ENCODE measurements at places on chromosomes 2 and 18.

- DNase-seq = no peak
Observed at GRCh38 chr2:70443726-70444125, 109.9 kb downstream of the TGFA start.

DNA sequence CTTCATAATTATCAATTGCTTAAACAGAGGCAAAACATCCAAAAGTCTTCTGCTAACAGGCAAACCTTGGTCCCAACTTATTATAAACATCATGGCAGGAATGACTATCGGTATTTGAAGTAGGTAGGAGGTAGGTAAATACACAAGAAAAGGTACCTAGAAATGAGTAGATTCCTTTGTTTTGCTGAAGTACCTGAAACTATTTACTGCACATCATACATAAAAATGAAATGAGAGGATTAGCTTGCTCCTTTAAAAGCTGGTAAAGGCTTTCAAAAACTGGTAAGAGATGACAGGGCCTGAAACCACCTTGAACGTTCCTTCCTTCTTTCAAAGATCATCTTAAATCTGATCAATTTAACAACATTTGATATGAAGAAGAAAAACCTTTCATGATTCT lies 55.2 kb upstream of the MAPRE2 start:
- DNase-seq = no peak

DNA sequence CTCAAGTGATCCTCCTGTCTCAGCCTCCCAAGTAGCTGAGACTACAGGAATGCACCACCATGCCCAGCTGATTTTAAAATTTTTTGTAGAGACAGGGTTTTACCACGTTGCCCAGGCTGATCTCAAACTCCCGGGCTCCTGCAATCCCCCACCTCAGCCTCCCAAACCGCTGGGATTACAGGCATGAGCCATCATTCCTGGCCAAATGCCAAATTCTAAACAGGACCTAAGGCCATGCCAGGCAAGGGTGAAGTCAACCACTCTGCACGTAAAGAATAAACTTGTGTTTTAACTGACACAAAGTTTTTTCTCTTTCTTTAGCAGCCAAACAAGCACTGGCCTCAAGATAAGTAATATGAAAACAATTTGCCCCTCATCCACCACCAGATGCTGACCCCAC lies 37.4 kb upstream of the SATB2 start:
- no peak for DNase-seq

DNA sequence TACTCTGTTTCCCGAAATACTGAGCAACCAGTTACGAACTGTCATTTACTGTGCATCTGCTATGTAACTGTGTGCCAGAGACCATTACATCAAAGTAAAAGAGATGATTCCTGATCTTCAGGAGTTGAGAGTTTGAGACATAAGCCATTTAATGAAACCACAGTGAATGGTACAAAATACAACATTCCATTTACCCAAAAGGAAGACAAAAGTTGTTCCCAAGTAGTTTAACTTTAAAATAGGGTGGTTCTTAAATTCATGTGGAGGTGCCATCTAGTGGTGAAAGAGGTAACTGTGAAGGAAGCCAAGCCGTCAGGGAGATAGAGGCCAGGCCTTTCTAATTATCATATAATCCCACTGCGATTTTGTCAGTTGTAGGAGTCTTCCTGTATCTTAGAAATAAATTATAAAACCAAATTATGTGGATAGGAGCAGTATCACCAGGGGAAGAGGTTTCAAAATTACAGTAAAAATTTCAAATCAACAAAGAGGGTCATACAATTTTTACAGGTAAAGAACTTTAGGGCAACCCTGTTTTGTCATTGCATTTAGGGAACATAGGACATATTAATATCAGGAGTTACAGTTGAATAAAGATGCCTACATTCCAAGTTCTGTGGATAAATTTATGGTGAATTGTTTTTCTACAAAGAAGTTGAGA lies 67.7 kb downstream of the EPAS1 start:
- DNase-seq = no peak

- DNase-seq = no peak
Observed at GRCh38 chr2:229375251-229375650, 104.2 kb upstream of the PID1 start.

- no peak for DNase-seq
Observed at GRCh38 chr2:54676656-54677055, 46.8 kb upstream of the EML6 start.

- no peak for DNase-seq
Observed at GRCh38 chr2:137952586-137953129, 11.6 kb upstream of the HNMT start.

DNA sequence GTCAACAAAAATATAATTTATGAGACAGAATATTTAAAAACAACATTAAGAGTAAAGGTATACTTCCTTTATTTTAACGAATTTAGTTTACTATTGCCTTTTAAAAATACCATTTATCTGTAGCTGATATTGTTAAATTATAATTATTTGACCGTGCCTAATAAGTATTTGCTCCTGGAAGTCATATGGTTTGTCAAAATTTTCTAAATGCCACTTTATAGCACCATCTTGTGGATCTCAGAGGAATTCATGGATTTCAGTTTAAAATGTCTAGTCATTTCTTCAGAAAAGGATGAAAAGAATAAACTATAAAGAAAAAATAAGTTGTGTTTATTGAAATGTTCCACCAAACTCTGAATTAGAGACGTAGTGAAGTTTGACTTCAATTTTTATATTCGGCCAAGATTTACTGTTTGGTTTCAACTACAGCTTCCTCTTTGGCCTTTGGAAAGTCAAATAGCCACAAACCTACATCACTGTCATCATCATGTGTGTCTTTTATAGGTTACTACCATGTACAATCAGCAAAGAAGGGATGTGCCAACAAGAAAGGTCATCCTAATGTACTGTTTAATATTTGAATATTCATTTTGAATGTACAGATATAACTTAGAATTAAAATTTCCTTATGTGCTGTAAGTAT lies 10.3 kb upstream of the FTCDNL1 start:
- DNase-seq = no peak

- no peak for DNase-seq
Observed at GRCh38 chr2:212595036-212595654, 56.5 kb upstream of the ERBB4 start.

DNA sequence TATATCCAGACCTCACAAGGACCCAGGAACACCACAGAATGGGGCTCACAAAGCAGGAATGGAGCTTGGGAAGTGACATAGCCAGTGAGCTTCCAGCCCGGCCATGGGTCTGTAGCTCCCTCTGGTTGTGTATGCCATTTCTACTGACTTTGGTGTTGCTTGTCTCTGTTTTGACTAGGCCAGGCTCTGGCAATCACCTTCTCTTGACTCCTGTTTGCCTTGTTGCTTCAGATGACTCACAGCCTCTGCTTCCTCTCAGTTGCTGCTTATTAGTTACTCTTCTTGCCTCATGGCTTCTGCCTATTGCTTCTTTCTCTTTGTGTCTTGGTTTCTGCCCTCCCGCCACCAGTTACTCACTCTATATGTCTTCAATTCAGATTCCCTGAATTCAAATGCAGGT lies 15.8 kb upstream of the IER3IP1 start:
- DNase-seq = no peak

- DNase-seq = no peak
Observed at GRCh38 chr2:104616856-104617255, 237.1 kb upstream of the POU3F3 start.

- no peak for DNase-seq
Observed at GRCh38 chr2:130899306-130899705, 62.6 kb downstream of the ARHGEF4 start.

DNA sequence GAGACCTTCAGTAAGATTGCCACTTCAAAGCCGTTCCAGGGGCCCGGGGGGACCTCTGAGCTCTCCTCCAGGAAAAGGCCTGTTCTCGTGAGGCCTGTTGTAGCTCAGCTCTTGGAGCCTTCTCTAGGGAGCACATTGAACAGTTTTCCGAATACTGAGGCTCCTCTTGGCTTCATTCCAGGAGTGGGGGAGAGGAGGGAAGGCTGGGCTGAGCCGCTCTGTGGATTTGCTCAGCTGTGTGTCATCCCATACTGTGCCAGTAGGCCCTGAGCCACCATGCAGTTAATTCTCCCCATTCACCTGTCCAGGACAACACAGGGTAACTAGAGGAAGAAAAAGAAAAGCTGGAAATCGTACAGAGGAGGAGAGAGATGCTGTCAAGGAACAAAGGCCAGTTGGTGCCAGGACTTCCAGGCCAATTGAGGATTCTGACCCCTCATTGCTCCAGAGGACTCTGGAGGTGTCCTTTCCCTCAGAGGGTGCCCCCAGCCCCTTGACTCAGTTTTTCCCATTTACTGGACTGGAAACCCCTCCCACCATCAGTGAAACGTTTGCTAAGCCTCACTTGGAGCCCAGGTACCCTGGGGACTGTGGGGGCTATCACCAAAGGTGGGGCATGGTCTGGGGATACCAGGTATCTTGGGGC lies 41.4 kb downstream of the HS1BP3 start:
- peak; percentile 33 for DNase-seq

DNA sequence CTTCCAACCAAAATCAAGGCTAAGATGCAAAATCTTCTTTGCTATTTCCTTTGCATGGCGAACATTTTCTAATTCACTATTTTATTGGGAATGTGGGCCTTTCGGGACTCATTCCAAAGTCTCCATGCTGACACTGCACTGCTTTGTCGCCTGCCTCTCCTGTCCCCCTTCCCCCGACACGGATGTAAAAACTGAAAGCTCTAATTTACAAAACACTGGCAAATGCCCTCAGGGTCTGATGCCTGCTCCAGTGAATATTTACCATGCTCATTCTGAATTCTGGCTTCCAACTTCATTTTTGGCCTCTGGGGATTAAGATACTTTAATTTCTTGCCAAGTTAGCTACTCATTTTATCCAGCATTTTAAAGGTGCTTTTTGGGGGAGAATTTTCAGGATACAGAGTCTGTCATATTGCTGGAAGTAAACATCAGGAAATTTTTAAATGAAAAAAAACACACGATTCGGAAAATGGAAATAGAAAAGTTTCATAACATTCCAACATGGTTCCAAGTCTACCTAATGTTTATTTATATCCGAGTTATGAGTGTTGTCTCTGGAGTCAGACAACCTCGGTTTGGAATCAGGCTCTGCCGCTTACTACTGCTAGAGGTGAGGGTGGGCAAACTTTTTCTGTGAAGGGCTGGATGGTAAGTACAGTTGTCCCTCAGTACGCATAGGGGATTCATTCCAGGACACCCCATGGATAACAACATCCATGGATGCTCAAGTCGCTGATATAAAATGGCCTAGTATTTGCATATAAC lies 14.6 kb upstream of the LTBP1 start:
- DNase-seq = no peak

DNA sequence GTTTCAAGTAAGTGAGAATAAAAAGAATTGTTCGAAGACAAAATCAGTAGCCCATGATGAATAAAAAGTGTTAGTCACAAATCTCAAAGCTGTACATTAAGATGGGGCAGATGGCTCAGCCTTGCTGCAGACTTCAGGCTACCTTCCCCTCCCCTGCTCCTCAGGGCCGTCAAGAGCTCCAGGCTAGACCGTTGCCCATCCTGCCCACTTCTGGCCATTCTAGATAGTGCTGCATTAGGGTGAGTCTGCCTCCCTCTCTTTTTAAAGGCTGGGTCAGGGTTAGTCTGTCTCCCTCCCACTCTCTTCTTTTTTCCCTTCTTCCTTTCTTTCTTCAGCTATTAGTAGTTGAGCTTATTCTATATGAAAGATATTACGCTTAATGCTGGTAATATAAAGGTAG lies 86.0 kb downstream of the MAPRE2 start:
- no peak for DNase-seq

GRCh38 chr2:104402825-104403224 lies 451.1 kb upstream of the POU3F3 start:
- DNase-seq = no peak

DNA sequence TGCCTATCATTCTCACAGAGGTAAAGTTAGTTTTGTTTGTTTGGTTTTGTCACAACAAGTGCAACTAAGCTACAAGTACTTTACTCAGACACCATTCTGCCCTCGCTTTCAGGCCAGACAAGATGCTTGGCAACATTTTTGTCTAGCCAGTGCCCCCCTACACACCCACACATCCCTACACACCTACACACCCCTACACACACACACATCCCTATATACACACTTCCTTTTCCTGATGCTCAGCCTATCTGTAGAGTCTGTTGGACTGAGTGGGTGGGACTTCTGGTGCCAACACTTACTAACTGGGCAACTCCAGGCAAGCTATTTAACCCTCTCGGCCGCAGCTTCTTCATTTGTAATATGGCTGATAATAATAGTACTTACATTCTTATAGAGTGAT lies 161.4 kb downstream of the ALK start:
- DNase-seq = no peak

- no peak for DNase-seq
Observed at GRCh38 chr2:60498816-60499429, 54.5 kb downstream of the BCL11A start.

GRCh38 chr2:145022666-145023333 lies 502.9 kb upstream of the ZEB2 start:
- no peak for DNase-seq

- no peak for DNase-seq
Observed at GRCh38 chr18:40631319-40631718, 1323.7 kb upstream of the PIK3C3 start.
